Stimulated activated CD8-positive, alpha-beta memory T cell treated with anti-CD3 and anti-CD28 coated beads, Interleukin-2, amount 100 ng/mL, for 48 hours (primary cell): ENCODE measurements at places on chromosomes 5 and 9.

- no peak for DNase-seq
These were observed 49.4 kb upstream of the EBF1 start for GRCh38 chr5:159149085-159149484.

- no peak for DNase-seq
These were observed 21.8 kb upstream of the ANKH start for GRCh38 chr5:14893381-14893780.

DNA sequence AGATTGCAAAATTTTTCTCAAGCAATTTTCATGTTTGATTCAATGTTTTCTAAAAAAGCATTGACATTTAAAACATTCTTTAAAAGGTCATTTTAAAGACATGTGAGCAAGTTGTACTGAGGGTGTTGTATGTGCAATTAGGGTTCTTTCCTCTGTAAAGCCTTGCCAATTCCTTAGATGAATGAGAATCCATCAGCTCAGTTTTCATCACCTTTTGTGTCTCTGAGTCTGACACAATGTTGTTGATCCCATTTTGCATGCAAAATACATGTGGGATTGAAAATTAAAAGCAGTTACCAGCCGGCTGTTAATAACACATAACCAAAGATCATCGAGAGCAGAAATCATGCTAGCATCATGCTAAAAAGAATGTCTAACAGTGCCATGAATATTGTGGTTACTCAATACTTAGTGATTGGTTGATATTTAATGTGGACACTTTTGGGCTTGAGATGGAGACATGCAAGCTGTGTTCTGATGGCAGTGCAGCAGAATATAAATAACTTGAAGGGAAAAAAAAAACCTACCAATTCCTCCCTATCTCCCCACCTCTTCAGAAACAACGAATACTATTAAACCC lies 57.7 kb downstream of the FGF10 start:
- DNase-seq, result no peak

GRCh38 chr5:177132136-177133095 lies 1.2 kb upstream of the NSD1 start:
- DNase-seq, result no peak

- peak; percentile 32 for DNase-seq
These were observed 65.0 kb downstream of the FGF18 start for GRCh38 chr5:171484460-171484899.

- DNase-seq, result no peak
These were observed 97.0 kb downstream of the HMHB1 start for GRCh38 chr5:143908959-143909358.

DNA sequence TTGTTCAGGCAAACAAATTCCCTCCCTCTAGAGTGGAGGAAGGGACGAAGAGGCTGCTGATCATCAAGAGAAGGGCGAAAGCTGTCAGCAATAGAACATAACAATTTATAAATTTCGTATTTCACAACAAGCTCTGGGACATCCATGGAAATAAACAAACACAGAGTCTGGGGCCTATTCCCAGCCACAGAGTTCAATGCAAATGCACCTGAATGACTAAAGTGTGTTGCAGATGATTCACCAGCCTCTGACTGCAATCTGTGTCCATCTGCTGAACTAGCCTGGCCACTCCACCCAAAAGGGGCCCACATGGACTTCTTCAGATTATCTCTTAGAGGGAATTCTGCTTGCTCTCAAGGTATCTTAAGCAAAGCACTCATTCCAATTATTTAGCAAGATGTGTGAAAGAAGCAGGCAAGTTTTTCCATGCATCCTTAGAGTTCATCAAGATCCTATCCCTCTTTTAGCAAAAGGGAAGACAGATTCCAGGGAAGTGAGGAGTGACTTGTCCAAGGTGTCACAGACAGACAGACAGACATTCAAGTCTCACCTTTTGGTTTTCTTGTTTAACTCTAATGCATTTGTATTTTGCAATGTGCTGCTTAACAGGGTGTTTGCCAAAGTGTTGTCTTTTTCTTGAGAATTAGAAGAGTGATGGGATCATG lies 307.8 kb upstream of the PAPPA start:
- DNase-seq, result no peak

DNA sequence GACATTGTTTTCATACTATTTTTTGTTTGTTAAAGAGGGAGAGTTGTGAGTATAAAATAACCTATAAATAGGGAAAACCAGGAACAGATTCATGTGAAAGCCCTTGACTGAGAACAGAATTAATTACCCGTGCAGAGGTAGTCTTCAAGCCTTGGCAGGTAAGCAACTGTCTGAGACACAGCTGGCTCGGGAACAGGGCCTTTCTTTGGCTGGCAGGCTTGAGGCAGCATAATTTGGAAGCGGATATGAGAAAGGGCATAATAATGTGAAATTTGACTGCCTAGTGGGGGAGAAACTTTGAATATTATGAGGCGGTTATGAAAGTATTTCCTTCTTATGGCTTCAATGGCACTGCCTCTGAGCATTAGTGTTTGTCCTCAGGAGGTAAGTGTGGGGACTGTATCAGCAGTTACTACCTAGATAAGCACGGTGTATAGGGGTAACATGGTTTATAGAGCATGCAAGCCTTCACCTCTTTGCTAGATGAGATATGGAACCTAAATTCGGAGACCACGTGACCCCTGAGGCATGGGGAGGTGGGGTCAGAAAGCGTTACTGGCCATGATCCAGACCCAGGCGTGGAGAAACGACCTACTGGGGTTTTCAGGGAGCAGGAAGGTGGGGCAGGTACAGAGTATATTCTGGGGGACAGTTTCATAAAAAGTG lies 210.2 kb upstream of the GAS1 start:
- DNase-seq, result no peak

DNA sequence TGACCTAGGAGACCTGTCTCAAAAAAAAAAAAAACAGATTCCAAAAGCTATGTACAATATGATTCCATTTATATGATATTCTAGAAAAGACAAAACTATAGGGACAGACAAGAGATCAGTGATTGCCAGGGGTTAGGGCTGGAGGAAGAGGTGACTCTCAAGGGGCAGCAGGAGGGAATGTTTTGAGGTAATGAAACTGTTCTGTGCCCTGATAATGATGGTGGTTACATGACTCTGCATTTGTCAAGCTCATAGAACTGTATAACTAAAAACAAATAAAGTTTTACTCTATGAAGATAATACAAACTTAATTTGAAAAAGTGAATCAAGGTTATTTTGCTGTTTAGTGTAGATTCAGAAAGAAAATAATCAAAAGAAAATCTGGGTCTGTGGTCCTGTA lies 125.3 kb upstream of the IQGAP2 start:
- DNase-seq, result no peak

DNA sequence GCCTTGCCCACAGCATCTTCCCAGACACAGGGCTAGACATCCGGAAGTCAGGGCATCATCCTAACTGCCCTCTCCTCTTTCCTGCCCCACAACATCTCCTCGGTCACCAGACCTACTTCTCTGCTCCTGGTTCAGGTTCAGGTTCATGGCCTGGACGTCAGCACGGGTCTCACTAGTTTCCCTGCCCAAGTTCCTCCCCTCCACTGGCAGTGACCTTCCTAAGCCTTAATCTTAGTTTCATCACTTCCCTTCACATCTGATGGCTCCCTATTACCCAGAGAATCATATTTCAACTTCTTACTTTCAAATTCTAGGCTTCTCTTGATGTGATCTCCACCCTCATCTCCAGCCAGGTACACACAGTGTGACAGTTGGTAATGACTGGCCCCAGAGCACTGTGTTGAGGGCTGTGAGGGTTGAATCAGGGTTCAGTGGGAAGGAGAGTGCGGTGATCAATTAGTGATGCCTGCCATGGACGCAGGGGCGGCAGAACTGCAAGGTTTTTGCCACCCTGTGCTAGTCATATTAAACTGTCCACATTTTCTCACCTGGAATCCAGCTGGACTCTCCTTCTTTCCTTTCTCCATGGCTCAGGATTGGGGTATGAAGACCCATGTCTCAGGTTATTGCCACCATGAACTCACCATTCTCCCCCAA lies 34.3 kb upstream of the CRB2 start:
- no peak for DNase-seq

- DNase-seq, result no peak
These were observed 6.9 kb upstream of the WDR5 start for GRCh38 chr9:134128727-134129679.

GRCh38 chr5:147216552-147217154 lies 18.2 kb upstream of the STK32A start:
- DNase-seq, result no peak

DNA sequence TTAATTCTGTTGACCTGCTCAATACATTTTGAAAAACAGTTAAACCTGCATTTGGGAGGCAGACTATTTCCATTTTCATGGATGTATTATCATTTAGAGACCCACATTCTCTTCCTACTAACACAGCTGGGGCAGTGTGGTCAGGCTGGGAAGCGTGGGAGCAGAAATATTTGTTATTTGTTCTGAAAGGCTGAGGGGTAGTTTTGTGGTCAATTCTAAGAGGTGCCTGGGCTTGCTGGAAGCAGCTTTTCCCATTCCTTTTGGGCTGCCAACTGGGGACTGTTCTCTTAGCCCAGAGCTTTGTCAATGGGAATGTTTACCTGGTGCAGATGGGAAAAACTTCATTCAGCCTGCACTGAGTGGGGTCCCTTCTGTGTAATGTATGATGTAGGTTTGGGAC lies 171.4 kb upstream of the DAP start:
- DNase-seq, result no peak

DNA sequence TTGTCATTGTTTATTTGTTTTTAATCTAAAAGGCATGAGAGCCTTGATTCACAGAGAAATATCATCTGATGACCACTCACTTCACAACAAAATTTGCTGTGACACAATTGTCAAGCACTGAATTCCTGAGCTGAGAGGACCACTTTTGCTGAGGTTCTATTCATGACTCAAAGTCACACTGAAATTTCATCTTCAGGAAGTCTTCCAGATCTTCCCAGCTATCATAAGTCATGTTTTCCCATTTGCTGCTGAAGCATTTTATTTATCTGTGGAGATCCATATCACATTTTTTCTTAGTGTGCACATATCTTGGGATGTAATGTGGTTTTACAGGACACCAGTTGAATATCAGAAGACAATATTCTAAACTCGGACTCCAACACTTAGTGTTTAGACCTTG lies 255.1 kb upstream of the TRIM32 start:
- no peak for DNase-seq
